Activated CD4-positive, CD25-positive, alpha-beta regulatory T cell (primary cell): ENCODE measurements at places on chromosomes 4 and X.

DNA sequence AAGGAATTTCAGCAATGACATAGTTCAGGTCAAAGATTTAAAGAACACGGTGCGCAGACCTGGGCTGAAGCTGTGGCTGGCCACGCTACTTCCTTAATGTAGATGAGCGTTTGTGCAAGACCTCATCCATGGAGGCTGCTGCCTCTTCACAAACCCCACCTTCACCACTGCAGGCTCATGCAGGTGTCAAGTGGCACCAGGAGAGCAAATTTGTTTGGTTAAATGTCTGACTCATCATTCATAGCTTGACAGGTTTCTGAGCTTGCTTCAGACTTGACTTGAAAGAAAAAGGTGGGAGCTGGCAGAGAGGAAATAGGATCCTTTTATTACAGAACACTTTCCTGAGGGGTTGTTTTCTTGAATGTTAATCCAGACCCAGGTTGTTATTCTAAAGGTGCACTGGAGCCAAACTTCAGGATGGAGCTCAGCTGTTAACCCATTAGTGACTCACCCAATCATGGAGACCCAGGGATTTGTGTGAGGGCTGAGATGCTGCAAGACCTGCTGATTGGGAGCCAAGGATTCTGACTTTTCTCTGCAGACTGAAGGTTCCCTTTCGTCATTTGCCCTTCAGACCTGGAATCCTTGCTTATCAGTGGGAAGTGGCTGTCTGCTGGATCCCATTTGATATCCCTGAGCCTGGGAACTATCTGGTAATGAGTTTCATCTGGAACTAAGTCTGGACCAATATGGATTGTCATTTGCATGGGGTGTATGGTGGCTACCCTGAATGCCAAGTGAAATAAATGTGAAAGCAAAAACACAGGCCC, 315.3 kb downstream of the PTTG2 start:
- DNase-seq, result no peak

- DNase-seq, result no peak
Observed at GRCh38 chr4:134320048-134320447, 118.5 kb upstream of the PABPC4L start.

GRCh38 chr4:48375651-48376304, 34.4 kb downstream of the SLAIN2 start:
- no peak for DNase-seq

DNA sequence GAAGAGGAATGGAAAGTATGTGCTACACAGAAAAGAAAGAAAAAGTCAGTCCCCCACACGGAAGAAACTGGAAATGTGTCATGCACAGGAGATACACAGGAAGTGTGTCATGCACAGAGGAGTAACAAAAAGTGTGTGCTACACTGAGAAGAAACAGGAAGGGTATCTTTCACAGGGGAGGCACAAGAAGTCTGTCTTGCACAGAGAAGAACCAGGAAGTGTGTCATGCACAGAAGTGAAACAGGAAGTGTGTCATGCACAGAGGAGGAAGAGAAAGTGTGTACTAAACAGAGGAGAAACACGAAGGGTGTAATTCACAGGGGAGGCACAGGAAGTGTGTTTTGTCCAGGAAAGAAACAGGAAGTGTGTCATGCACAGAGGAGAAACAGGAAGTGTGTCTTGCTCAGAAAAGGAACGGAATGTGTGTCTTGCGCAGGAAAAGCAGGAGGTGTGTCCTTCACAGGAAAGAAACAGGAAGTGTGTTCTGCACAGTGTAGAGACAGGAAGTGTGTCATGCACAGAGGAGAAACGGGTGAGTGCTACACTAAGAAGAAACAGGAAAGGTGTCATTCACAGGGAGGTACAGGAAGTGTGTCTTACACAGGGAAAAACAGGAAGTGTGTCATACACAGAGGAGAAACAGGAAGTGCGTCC, 527.2 kb upstream of the PRKX start:
- no peak for DNase-seq

DNA sequence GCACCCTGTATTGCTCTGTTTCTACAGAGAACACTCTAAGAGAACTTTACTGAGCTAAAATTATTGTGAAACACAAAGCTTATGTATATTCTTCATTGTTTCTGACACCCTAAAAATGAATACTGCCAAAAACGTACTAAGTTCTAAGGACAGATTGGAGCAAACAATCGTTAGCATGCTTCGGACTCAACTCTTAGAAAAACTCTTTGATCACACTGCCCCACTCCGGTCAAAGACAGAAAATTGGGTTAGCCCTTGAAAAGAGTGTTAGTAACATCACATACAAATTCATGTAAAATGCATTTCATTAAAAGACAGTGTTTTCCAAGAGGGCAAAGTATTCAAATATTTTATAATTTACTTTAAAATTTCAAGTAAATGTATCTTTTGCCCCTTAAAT, 177.4 kb downstream of the DCHS2 start:
- no peak for DNase-seq

GRCh38 chrX:115616943-115617563, 56.1 kb downstream of the PLS3 start:
- no peak for DNase-seq

- DNase-seq, result no peak
Observed at GRCh38 chr4:45640281-45640680, 483.6 kb downstream of the GABRG1 start.

GRCh38 chr4:169622566-169622965, 2.2 kb downstream of the CLCN3 start:
- DNase-seq, result no peak

DNA sequence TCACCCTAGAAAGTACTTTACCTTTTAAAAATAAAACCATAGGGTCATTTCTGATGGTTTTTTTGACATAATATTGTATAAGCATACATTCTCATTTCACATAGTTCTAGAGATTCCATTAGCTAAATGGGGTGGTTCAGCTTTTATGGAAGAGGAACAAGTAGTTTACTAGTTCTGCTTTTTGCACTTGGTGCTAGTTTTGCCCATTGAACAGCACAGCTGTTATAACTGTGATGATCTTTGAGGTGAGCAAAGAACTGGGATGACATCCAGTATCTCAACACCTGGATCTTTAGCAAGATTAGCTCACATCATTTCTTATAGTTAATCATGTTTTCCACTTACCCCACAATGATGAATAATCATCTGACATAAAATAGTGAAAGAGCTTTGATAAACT, 40.9 kb downstream of the MOB1B start:
- no peak for DNase-seq

DNA sequence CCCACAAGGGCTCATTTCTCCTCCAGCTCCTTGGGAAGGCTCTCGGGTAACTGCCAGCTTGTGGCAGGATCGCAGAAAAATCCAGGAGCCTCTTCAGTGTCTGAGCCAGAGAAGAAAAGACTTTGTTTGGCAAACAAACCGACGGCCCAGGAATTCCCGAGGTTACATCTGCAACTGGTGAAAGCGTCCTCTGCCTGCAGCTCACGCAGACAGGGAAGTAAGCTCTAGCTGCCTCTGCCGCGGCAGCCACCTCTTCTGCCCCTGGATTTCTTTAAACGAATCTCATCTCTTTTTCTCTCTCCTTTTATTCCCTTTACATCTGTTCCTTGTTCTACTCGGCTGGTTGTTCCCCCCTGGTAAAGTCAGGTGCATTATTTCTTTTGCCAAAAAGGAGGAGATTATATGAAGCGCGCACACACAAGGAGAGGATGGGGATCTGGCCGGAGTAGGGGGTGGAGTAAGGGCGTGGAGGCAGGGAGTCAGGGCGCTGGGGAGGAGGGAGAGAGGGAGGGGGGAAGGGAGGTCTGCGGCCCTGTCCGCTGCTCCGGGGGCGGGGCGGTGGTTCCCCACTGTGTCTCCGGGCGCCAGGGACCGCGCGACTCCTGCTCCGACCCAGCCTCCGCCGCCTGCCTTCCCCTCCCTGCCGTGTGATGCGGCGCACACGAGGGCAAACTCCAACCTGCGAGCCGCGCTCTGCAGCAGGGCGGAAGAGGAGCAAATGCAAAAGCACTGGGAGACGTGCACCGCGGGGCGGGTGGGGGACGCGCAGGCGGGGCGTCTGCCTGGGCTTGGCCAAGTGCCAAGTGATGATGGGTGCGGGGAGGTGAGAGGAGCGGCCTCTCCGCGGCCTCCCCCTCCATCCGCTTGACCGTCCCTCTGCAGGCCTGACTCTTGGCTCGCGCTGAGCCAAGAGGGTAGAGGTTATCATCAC, at the start of gene DCHS2:
DCHS2 (minus strand) TSS at position 459 of the 931 bp plus-strand sequence; CDS start at position 15, 444 bp downstream.
- DNase-seq, result no peak

GRCh38 chr4:80610199-80610598, 274.7 kb downstream of the CFAP299 start:
- no peak for DNase-seq

GRCh38 chrX:10175319-10175871, 18.6 kb downstream of the CLCN4 start:
- no peak for DNase-seq

GRCh38 chr4:143498021-143498420, 15.5 kb upstream of the SMARCA5 start:
- no peak for DNase-seq

GRCh38 chrX:2162695-2163094, 338.1 kb downstream of the DHRSX start:
- no peak for DNase-seq

- no peak for DNase-seq
Observed at GRCh38 chr4:7647186-7647585, 212.5 kb upstream of the PSAPL1 start.

GRCh38 chr4:156971165-156971675, 379 bp downstream of the PDGFC start:
- DNase-seq, result no peak

- DNase-seq, result no peak
Observed at GRCh38 chrX:150473371-150473770, 95.0 kb upstream of the MTM1 start.

DNA sequence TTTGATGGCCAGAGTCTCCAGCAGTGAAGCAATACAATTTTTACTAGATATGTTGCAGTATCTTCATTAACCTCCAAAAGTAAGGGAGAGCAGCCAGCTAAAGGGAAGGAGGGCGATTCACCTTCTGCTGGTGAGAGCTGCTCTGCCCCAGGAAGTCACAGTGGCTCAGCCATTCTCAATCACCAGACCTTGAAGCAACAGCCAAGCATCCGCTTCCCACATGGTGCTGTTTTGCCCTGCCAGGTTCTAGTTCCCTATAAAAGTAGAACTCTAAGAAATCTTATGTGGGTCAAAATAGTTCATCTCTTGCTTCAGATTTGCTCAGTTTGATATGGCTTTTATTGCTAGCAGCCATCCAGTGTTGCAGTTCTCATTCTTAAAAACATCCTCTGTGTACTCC, 166.8 kb downstream of the STIM2 start:
- DNase-seq, result no peak

DNA sequence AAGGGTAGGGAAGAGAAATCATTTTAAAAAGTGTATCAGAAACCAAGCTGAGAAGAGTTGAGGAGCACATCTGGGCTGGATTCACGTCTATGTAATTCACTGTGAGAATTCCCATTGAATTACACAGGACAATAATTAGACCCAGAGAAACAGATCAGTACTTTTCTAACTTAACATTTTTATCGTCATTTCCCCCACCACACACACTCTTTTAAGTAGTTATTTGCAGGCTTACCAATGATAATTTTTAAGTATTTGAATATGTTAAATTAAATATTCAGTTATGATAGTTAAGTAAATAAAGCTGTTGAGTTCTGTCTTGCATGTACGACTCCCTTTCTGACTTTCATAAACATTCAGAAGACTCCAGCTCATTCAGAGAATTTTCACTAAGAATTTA, 165.4 kb upstream of the PITX2 start:
- no peak for DNase-seq

- DNase-seq, result no peak
Observed at GRCh38 chrX:10423716-10424115, 196.7 kb downstream of the MID1 start.
